Activated CD4-positive, alpha-beta T cell treated with anti-CD3 and anti-CD28 coated beads for 36 hours (primary cell): ENCODE measurements at places on chromosomes 3 and 15. TPM values are rescaled to one million over a fixed set of nuclear protein-coding genes. Genes with fewer than 3 reads are reported as not detected.

SENP8 gene
- total RNA-seq: 3.4 TPM

GRCh38 chr3:52228266-52228665 lies 2.8 kb upstream of the TLR9 start:
- H3K27me3 ChIP-seq: no peaks in the 10 kb centered on the region
- H3K36me3 ChIP-seq: peaks cover 17% of the 10 kb centered on the region
- DNase-seq: peak; percentile 10
- no peak overlapping the region for H3K4me3 ChIP-seq
- peaks cover 49% of the 10 kb centered on the region for H3K4me1 ChIP-seq

DNA sequence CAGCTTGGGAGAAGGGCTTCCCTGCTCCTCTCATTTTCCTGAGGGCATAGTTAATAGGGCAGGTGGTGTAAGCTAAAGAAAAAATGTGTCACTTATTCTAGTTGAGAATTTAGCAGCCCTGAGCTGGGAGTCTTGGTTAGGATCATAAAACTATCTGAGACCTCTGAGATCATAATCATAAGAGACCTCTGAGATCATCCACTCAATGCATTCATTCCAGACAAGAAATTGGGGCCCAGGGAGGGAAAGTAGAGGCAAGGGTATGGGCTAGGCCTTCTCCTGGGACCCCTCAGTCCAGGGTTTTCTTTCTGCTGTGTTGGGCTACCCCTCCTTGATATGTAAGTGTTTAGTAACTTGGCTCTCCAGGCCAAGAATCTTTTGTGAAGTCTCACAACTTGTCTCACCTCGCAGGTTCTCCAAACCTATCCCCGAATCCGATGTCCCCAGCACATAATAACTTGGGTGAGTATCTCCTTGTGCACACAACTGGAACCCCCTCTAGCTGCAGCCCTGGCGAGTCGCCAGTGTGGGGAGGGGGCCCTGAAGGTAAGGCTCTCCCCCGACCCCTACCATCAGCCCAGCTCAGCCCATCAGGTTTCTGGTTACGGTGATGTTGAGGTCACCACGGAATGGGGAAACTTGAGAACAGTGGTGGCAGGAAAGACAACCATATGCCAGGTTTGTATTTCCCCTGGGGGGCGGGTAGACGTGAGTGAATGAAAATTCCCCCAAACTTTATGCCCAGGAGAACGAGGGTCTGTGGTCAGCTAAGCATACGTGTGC lies 84.1 kb downstream of the AAGAB start:
- no peak for DNase-seq
- peaks cover 42% of the 10 kb centered on the region for H3K36me3 ChIP-seq
- no peaks in the 10 kb centered on the region for H3K27me3 ChIP-seq
- H3K27ac ChIP-seq: peak overlapping the region; percentile 32

- H3K4me1 ChIP-seq: no peaks in the 10 kb centered on the region
- no peak for DNase-seq
- no peaks in the 10 kb centered on the region for H3K36me3 ChIP-seq
- H3K27ac ChIP-seq: no peak overlapping the region
- H3K27me3 ChIP-seq: peaks cover 15% of the 10 kb centered on the region
These were observed 131.0 kb downstream of the PDZRN3 start for GRCh38 chr3:73493543-73494308.

DNA sequence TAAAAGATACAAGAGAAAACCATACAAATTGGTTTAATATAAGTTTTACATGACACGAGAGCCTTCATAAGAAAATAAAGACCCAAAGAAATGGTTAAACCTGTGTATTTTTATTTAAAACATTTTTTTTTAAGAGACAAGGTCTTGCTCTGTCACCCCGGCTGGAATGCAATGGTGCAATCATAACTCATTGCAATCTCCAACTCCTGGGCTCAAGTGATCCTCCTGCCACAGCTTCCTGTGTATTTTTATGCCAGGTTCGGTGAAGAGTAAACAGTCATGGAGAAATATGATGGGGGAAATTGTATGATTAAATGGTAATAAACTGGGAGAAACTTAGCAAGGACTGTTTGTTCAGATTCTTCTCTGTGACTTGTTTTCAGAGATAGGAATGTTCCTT lies 441.0 kb downstream of the TUSC7 start:
- no peaks in the 10 kb centered on the region for H3K27me3 ChIP-seq
- no peak overlapping the region for H3K4me3 ChIP-seq
- H3K36me3 ChIP-seq: no peaks in the 10 kb centered on the region
- no peak for DNase-seq

IL17RC gene
- total RNA-seq: 0.25 TPM

FHIT gene
- total RNA-seq: 10.2 TPM

SIDT1 gene
- 19.0 TPM for total RNA-seq

- no peaks in the 10 kb centered on the region for H3K4me1 ChIP-seq
- DNase-seq: no peak
- no peak overlapping the region for H3K4me3 ChIP-seq
- H3K36me3 ChIP-seq: no peaks in the 10 kb centered on the region
- H3K27me3 ChIP-seq: no peaks in the 10 kb centered on the region
- H3K27ac ChIP-seq: no peak overlapping the region
These were observed 376.3 kb upstream of the ARHGEF26 start for GRCh38 chr3:153744889-153745288.

DNA sequence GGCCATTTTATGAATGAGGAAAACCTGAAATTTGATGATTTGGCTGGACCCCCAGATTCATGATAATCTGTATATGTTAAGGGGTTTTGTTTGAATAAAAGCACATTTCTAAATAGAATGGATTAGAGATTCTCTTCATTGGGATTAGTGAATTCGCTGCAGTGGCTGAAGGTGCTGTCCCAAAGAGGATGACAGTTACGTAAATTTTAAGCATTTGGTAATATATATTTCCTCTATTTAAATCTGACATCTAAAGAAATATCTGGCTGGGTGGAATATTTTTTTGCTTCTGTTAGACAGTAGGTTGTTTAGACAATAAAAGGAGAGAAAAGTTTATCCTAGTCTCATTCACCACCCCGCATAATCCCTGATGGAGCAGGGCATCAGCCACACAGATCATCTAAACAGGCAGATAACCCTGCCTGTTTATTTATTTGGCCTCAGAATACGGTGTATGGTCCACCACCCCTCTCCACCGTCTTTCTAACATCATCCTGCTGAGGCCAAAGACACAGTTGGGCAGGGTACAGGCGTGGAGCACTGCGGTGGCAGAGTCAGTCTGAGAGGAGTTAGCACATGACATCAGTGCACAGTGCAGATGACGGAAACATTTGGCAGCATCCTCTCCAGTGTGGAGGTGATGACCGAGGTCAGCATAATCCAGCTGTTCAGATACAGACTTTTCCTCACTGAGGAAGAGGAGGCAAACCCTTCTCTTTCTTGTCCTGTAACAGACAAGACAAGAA lies 20.4 kb upstream of the NFKBIZ start:
- H3K27ac ChIP-seq: peak overlapping the region; percentile 96
- peak overlapping the region; percentile 77 for H3K4me3 ChIP-seq

GRCh38 chr3:140470962-140471361 lies 206.9 kb upstream of the TRIM42 start:
- H3K4me1 ChIP-seq: peaks cover 2% of the 10 kb centered on the region
- H3K27ac ChIP-seq: no peak overlapping the region
- no peak for DNase-seq
- H3K36me3 ChIP-seq: no peaks in the 10 kb centered on the region
- no peak overlapping the region for H3K4me3 ChIP-seq
- peaks cover 4% of the 10 kb centered on the region for H3K27me3 ChIP-seq

- no peak for DNase-seq
- H3K4me1 ChIP-seq: no peaks in the 10 kb centered on the region
- no peaks in the 10 kb centered on the region for H3K27me3 ChIP-seq
- H3K27ac ChIP-seq: no peak overlapping the region
- no peaks in the 10 kb centered on the region for H3K36me3 ChIP-seq
- H3K4me3 ChIP-seq: no peak overlapping the region
These were observed 237.6 kb upstream of the MME start for GRCh38 chr3:154842536-154842935.

DNA sequence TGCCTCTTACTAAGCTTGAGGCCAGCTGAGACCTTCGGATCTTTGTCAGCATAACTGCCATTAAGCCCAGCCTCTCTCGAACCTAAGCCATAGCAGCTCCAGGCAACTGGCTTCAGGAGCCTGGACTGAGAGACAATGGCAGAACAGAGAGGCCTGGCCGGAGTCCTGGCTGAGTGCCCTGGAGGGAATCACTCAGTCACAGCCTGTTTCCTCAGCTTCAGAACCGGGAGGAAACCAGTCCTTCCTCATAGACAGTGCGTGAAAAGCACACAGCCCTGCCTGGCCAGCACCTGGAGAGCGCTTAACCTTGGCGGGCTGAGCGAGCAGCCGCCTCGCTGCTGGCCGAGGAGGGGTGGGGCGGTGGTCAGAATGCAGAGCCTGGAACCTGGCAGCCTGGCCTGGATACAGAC lies 21.6 kb downstream of the RNU5B-1 start:
- no peaks in the 10 kb centered on the region for H3K36me3 ChIP-seq
- peaks cover 5% of the 10 kb centered on the region for H3K27me3 ChIP-seq
- H3K4me1 ChIP-seq: no peaks in the 10 kb centered on the region
- H3K4me3 ChIP-seq: no peak overlapping the region

DNA sequence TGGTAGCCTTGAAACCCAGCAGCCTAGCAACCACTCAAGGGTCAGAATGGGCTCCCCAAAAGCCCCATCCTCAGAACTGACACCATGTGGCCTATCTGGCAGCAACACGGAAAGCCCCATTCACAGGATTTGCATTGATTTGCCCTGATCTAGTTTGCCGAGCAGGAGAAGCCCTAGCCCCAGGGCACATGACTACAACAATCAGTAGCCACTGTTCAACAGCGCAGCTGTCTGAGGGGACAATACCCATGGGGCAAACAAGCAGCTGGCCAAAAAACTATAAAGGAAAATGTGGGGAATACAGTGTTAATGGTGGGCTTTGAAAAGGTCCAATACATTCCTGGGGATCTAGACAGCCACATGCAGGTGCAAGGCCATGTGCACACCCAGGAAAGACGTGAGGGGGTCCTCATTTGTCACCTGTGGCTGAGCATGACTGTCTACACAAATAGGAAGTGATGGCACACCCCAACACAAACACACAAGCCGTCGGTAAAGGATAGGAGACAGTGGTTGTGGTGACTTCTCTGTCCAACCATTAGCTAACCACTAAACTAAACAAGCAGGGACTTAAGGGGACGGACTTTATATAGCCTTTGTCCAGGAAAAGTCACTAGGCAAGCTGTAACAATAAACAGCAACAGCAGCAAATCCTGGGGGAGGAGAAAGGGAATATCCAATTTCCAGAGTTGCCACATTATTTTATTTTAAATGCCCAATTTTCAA lies 113.7 kb downstream of the LRIG1 start:
- DNase-seq: no peak
- H3K4me3 ChIP-seq: no peak overlapping the region
- no peaks in the 10 kb centered on the region for H3K27me3 ChIP-seq
- peaks cover 71% of the 10 kb centered on the region for H3K36me3 ChIP-seq
- no peak overlapping the region for H3K27ac ChIP-seq

NBEAL2 gene
- 83.4 TPM for total RNA-seq

SLC9C1 gene
- total RNA-seq: not detected

- no peak overlapping the region for H3K27ac ChIP-seq
- H3K27me3 ChIP-seq: no peaks in the 10 kb centered on the region
- no peak for DNase-seq
- H3K4me1 ChIP-seq: peaks cover 2% of the 10 kb centered on the region
These were observed 46.6 kb downstream of the LARS2 start for GRCh38 chr3:45434996-45435395.
